ENCODE measurements at places on chromosomes 16 and 17.

GRCh38 chr16:71748226-71748625 lies 23.7 kb upstream of the PHLPP2 start:
- DNase-seq, result no peak

DNA sequence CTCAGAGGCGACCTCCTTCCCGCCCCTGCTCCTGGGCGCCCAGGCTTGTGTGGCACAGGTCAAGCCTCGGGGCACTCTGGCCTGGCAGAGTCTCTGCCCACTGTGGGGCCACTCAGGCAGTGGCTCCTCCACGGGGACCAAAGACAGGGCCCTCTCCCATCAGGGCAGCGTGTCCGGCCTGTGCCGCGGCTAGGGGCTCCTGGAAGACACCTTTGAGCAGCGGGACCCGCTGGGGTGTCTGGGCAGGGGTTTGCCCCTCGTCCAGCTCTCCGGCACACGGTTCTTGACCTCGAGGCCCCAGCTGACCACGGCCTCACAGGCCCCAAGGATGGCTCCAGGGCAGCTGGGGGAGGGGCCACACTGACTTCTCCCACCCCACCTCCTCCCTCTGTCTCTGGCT lies 24.7 kb upstream of the SSTR5 start:
- DNase-seq, result no peak

GRCh38 chr17:48051706-48052486 lies 3.7 kb downstream of the NFE2L1 start:
- DNase-seq, result no peak

DNA sequence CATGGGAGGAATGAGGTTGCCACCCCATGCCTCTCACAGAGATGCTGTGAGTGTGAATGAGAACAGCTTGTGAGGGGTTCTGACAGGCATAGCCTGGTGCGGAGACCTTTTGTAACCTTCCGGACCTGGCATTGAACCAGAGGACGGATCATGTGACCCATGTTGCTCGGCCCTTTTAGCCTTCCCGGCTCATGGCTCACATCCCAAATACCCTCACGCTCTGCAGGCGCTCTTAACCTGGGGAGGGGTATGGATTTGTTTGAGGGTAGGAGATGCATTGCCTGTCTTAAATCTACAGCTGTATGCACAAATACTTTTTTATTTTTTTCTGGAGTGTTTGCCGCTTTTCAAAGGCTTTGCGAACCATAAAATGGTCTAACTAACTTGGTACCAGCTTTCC lies 102.4 kb upstream of the CRHR1 start:
- DNase-seq, result no peak

DNA sequence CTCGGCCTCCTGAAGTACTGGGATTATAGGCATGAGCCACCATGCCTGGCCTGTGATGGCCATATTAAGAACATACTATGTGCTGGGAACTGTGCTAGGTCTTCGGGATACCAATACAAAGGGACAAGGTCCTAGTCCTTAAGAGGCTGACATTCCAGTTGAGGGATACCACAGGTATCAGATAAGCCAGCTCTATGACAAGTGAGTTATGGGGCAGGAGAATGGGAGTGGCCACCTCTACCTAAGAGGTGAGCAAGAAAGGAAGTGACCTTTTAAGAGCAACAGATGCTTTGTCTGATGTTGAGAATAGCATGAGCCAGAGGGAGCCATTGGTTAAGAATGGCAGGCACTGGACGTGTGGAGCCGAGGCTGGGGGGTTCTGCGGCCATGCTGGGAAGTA lies 27.0 kb downstream of the ADORA2B start:
- no peak for DNase-seq

- no peak for DNase-seq
Measured at GRCh38 chr17:81891303-81891552, 158 bp downstream of the ALYREF start.

GRCh38 chr17:7997186-7997585 lies 5.2 kb upstream of the GUCY2D start:
- peak; percentile 45 for DNase-seq

GRCh38 chr17:6666077-6666521 lies 14.5 kb downstream of the C17orf100 start:
- peak; percentile 79 for DNase-seq

- DNase-seq, result no peak
Measured at GRCh38 chr17:21458054-21458453, 81.9 kb downstream of the KCNJ12 start.

DNA sequence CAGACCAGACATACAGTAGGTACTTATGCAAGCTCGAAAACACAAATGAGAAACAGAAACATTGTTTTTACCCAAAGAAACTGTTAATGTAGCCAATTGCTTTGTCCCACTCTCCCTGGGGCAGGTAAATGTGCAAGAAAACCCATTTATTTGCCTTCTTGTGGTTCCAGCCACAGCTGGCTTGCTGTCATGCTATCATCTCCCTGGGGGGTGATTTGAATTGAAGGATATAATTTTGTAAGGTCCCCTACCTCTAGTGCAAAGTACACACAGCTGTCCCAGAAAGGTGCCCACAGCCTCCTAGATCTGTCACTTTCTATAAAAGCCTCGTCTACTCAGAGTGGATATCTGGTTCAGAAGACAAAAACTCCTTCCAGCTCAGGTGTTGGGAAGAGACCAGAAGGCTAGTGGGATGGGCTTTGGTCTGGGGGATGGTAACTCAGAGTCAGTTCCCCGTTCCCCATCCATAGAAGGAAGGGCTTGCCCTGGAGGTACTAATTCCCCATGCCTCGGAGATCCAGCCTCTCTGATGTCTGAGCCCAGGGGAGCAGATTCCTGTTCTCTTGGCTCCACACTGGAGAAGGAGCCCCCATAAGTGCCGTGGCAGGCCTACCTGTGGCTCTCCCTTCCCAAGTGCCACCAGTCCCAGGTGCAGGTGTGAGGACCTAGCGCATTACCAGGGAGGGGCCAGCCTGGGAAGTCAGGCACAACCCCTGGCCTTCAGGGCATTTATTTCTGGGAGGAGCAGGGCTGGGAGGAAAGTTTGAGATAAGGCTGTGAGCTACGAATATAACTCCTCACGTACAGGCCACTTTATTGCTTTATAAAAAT lies 2.4 kb upstream of the PRR15L start:
- DNase-seq, result no peak

GRCh38 chr16:4053301-4053845 lies 62.9 kb downstream of the ADCY9 start:
- no peak for DNase-seq

- DNase-seq, result no peak
Measured at GRCh38 chr16:78800523-78800922, 701.1 kb downstream of the WWOX start.

DNA sequence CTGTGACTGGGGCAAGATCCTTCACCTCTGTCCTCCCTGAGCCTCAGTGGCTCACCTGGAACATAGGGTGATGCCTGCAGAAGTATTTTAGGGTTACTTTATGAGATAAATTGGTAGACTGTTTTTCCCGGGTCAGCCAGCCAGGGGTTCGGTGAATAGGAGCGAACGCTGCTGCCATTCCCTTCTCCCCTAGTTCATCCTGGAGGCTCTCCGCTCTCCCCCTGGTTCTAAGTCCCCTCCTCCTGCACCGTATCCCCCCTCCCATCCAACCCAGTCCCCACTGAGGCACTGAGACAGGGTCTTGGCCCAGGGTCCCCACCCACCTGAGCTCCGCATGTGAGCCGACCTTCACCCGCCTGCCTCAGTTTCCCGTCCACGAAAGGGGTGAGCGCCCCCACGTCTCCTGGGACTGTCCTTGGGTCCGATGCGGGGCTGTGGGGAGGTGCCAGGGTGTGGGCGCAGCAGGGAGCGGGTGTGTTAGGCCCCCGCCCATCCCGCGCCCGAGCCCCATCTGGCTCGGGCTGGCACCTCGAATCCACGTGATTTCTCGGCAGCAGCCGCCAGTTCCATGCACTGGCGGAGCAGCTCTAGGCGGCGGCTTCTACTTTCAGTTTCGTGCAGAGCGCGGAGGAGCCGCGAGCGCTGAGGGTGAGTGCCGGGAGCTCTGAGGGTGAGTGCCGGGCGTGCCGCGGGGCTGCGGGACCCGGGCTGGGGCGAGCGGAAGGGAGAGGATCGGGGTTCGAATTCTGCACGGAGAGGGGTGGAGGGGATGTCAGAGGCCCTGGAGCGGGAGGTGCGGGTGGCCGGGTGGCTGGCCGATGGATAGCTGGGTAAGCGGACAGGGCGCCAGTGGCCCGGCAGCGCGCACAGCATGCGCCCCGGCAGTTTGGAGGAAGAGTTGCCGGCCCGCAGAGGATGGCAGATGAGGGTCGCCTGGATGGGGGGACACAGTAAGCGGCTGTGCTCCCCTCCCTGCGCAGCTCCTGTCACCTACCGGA lies at the start of gene NLRC5:
Gene NLRC5, plus strand, starts transcription at position 610 of the 998 bp plus-strand sequence. CDS start 31,156 bp downstream, outside the sequence.
- peak; percentile 60 for DNase-seq

DNA sequence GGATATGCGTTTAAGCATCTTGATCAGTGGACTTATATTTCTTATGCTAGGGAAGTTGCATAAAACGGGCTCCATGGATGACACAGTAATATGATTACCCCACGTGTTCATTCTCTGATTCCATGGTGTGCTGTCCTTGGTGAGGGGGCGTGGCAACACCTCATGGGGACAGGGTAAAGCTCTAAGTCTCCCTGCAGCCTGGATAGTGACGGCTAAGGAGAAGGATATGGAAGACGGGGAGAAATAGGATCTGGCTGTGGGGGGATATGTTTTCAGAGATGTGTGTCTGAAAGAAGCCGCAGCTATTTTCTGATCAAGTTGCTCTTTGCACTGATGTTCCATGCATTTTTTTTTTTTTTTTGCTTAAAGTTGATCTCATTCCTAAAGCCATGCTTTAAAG lies 84.3 kb downstream of the MARCHF10 start:
- DNase-seq, result no peak

DNA sequence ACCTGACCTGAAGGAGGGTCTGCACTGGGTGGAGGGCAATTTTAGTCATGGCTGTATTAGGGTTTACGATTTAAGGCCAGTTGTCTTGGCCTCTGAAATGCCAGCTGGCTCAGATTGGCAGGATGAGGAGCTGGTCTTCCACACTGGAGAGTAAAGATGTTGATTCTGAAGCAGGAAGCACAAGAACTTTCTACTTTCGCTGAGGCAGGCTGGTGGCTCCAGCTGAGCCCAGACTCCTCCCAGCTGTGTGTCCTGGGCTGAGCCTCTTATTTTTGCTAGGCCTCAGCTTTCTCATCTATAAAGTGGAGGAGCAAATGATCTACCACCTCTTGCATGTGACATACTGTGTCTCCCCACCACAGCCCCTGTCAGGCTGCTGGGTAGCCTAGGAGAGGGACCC lies 74.4 kb downstream of the MRM1 start:
- DNase-seq, result no peak

- DNase-seq, result no peak
Measured at GRCh38 chr16:67084345-67085028, 25.3 kb upstream of the PHAF1 start.

DNA sequence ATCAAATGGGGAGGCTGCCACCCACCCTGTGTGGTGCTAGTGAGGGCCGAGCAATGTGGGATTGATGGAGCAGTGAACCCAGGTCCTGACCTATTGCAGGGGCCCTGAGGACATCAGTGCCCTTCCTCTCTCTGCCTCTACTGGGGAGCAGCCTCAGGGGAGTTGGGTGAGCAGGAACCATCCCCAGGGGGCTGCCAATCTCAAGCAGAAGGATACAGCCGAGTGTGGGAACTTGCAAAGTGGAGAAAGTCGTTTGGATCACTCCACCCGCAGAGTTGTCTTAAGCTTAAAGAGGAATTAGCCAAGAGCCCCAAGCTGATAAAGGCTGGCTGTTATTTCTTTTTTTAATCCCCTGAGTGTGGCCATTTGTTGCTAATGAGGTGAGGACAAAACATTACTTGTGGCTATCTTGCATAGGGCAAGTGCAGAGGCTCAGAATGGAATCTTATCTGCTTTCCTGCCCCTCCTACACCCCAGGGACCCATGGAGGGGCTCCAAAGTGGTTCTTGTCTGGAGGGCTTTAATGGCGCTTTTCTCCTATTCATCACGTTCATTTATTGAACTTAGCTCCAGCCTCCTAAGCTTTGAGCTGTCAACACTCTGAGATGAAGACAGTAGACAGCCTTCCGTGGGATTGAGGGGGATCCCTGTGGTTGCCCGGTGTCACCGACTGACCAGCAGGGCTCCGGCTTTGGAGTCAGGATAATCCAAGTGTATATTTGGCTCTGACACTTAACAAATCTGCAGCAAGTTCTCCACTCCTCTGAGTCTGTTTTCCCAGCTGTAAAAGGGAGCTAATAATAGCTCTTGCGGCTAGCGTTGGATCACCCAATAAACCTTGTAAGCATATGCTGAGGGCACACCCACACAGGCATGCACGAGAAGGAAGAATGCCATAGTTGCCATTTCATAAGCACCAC lies 45.1 kb downstream of the MYH11 start:
- DNase-seq, result no peak

GRCh38 chr17:27241346-27241946 lies 52.5 kb upstream of the WSB1 start:
- no peak for DNase-seq

DNA sequence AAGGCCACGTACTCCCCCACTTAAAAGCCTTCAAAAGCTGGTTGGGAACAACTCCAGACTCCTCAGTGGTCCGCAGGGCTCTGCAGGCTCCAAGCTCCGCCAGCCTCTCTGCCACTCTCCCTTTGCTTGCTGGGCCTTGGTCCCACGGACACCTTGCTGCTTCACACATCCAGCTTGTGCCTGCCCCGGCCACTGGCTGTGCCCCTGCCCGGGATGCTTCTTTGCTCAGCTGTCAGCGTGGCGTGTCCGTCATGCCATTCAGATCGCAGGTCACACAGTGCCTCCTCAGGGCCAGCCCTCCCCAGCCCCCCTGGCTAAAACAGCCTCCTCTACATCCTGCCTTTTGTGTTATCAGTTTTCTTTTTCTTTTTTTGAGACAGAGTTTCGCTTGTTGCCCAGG lies 11.8 kb downstream of the ASPHD1 start:
- no peak for DNase-seq

DNA sequence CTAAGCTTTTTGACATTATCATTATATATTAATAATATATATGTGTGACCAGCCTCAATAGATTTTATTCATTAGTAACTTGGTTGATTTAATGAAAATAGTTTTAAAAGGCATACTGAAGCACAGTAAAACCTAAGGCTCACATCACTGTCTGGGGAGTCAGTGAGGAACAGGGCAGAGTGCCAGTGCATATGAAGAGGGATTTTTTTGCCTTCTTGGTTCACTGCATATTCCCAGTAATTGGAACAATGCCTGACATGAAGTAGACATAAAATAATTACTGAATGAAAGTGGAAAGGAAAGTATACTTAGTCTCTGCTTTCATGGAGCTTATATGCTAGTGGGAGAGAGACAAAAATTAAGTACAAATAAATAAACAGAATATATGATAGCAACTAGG lies 81.1 kb downstream of the FTO start:
- no peak for DNase-seq

DNA sequence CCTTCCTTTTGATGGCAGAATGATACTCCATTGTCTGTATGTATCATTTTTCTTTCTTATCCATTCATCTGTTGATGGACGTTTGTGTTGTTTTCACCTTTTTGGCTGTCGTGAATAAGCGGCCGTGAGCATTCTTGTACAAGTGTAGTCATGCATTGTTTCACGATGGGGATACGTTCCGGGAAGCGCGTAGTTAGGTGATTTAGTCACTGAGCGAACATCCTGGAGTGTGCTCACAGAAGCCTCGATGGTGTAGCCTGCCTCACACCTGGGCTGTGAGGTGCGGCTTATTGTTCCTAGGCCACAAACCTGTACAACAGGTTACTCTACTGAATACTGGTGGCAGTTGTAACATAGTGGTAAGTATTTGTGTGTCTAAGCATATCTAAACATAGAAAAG lies 136.5 kb downstream of the CMIP start:
- no peak for DNase-seq

Measured in endothelial cell (in vitro differentiated cells).